T-helper 22 cell (primary cell): ENCODE measurements at places on chromosomes 3 and 15.

DNA sequence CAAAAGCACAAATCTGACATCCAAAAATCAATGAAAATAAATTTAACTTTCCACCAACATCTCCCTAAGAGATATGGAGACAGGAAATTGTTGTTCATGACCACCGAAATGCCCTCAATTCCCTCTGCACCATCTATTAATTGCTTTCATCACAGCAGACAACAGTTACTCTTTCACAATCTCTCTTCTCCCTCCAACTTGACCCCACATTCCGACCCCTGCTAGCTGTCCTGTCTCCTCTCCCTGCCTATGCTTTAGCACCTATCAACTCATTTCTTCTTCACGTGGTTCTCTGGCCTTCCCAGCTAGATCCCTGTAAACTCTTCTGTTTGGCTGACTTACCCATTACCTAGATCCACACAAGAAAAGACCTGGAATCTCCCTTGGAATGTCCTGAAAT lies 173.9 kb upstream of the ADAMTS9 start:
- DNase-seq: no peak

- no peak for DNase-seq
Observed at GRCh38 chr3:56369914-56370313, 98.4 kb downstream of the ERC2 start.

- DNase-seq: no peak
Observed at GRCh38 chr3:184601576-184602371, 40.2 kb downstream of the EPHB3 start.

DNA sequence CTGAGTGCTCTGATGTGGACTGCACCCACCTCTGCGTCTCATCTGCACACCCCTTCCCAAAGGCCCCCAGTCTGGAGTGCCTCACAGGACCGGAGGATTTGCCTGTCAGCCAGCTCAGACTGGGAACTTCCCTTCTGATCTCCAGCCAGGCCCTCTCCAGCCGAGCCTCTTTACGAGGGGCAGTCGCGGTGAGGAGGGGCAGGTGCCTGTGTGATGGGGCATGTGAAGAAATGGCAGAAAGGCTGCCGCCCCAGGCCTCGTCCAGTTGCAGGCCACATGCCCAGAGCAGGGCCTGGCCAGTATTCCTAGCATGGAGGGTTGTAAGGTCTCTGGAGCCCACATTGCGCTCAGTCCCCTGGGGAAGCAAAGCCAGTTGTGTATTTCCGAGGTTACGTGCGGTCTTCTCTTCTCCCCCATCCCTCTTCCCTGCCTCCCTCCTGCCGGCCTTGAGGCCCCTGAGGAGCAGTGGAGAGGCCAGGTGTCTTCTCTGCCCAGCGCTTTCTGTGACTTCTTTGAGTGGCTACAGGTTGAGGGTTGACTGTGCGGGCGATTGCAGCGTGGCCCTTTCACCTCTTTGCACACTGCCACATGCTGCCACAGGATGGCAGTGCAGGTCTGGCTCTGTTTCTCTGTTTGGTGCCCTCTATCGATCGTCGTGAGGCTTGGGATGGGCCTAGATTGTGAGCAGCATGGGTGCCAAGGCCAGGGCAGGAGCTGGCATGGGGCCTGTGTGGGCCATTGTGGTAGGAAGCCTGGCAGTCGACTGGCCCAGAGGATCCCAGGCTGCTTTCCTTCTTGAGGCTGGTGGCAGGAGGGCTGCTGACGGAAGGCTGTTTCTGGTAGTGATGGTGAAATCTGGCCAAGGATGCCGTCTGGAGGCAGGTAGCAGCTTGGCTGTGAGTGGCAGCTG lies 5.3 kb downstream of the CLK3 start:
- peak; percentile 48 for DNase-seq

- DNase-seq: no peak
Observed at GRCh38 chr3:12188328-12188648, 29.6 kb upstream of the TIMP4 start.

DNA sequence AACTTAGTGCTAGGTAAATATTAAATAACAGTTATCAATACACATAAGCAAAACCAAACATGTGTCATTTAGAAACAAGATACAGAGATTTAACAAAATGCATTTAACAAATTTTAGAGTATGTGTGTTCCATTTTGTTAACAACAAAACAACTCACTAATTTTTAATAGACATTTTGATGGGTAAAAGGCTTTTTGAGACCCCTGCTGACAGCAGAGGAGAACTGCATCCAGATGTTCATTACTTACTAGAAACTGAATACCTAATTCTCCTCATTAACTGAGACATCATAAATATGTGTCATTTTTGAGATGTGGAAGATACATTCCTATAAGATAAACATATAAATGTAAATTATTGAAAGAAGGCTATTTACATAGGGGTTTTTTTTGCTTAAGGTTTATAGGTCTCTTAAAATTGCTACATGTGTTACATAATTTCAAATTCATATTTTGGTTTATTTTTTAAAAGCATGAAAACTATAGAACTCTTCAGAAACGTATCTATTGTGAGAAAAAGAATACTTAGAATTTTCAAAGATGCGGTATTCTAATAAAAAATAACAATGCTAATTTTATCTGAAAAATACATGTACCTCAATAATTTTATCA lies 1009.8 kb downstream of the TUSC7 start:
- DNase-seq: no peak

DNA sequence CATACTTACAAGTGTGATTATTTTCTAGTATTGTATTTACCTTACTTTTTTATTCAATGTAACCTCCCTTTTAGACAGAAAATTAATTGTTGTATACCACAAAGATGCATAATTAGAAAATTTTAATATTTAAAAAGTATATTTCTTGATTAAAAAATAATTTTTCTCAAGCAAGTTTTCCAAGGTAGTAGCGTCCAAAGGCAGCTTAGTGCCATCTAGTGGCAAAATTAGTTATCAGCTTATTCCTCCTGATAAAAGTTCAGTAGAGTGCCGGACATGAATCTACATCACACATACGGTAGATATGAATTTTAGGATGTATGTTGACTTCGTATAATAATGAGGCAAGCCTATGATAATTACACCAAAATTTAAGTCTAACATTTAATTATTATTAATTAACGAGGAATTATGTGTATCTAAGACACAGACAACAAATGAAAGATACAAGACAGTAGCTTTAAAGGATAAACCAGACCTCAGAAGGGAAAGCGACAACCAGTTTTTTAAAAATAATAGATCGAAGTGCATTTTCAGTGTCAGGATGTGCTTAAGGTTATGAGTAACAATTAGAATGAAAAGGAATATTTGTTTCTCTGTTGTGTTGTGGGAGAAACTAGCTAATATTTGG lies 405.9 kb downstream of the ROBO1 start:
- no peak for DNase-seq

DNA sequence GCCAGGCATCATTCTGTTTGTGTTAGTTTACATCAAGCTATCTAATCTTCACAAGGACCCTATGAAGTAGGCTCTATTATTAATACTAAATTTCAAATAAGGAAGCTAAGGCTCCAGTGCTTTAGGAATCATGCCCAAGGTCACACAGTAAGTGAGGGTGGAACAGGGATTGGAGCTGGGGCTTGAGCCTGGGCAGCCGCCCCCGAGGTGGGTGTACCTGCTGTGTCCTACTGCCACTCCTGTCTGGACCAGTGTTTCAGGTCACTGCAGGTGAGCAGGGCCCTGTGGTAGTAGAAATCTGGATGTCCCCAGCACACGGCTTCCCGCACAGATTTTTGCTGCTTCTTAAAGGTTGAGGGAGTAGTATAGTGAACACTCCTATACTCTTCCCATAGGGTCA lies 6.5 kb downstream of the KLF13 start:
- DNase-seq: no peak

- no peak for DNase-seq
Observed at GRCh38 chr3:155022896-155023295, 57.2 kb upstream of the MME start.

DNA sequence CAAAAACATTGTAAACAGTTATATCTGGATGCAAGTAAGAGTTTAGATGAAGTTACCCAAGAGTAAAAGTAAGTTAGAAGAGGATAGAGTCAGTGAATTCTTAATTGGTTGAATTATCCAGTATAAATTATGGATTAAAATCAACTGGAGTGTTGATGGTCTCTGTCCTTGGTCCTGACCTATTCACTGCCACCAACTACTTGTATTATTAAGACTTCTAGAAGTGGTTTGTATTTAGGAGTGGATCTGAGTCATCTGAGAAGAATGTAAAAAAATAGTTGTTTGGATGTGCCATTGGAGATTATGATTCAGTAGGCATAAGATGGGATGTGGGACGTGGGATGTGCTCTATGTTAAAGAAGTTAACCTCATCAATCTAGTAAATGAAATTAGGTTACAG lies 86.4 kb downstream of the SYNPR start:
- no peak for DNase-seq

- no peak for DNase-seq
Observed at GRCh38 chr3:141981084-141981483, 104.6 kb downstream of the ATP1B3 start.

DNA sequence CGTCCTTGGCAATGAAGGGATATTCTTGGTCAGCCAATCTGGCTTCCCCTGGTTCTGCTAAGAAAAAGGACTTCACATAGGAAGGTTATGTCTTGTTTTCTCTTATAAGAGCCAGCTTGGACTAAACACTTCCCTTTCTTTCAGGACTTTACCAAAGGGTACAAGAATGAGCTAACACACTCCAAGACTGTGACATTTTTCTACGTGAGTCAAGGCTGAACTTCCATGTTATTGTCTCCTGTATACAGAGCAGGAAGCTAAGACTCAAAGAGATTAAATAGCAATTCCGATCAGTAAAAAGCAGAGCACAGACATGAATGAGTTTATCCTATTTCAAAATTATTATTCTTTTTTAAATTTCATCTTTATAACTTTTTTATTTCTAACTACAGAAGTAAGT lies 63.3 kb upstream of the STT3B start:
- DNase-seq: no peak

- DNase-seq: no peak
Observed at GRCh38 chr15:100120111-100120510, 221.7 kb downstream of the ADAMTS17 start.

GRCh38 chr15:40280260-40281056 lies 2.4 kb downstream of the ANKRD63 start:
- no peak for DNase-seq
